ENCODE measurements at places on chromosomes 13 and 19.

DNA sequence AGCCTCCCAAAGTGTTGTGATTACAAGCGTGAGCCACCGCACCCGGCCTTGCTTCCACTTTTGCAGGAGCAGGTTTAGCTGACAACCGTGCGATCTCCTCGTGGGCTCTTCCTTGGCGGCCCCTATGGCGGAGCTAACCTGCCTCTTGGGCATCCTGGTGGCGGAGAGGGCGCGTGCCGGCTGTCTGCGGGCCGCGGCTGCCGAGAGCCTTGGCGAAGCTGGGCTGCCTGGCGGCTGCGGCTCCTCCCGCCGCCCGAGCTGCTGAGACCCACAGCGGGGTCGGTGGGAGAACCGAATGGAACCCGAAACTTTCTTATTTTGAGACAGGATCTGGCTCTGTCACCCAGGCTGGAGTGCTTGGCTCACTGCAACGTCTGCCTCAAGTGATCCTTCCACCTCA is 55.7 kb downstream of the NLRP12 start:
- no peak for DNase-seq

DNA sequence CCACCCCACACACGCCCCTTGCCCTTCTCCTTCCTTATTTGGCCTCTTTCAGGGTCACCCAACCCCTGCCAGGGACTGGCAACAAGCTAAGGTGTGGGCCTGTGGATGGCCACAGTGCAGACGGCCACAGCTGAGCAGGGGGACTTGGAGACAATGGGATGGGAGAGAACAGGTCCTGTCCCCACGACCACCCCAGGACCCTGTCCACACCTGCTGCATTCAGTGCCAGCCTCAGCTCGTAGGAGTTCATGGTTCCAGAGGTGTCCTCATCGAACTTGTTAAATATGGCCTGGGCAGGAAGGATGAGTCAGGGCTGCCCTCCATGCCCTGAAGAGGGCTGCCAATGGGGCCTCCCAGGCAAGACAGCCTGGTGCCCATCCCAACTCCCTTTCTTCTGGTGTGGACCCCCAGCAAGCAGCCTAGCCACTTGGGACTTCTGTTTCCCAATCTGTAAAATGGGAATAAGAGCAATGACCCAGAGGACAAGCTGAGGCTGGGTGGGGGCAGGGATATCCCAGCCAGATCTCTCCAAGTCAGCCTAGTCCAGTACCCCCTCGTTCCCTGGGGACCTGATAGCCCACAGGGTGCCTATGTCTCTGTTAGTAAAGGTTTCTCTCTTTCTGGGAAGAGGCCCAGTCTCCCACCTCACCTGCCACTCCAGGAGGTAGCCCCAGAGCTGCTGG is 10.6 kb downstream of the CAPN12 start:
- DNase-seq = no peak

GRCh38 chr13:52158629-52159158 is 703 bp downstream of the NEK3 start:
- no peak for DNase-seq

DNA sequence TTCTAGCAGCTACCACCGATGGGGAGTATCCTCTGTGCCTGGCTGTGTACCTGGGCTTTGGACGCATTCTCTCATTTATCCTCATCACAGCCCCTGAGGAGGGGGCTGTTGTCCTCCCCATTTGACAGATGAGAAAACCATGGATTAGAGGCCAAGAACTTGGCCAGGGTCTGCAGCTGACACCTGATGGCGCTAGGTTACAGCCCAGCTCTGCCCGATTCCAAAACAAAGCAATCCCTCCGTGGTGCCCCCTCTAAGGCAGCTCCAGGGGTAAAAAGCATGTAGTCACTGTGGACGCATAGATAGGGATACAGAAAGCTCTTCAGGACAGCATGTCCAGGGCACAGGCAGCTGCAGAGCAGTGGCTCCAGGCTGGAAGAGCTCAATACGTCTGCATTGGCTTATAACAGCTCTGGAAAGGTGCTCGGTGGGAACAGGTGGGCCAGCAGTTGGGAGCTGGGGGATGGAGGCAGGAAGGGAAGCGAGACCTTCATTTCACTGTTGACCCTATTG is 35.4 kb upstream of the UQCRFS1 start:
- no peak for DNase-seq

- no peak for DNase-seq
Observed at GRCh38 chr13:32316028-32316339, 676 bp downstream of the BRCA2 start.

DNA sequence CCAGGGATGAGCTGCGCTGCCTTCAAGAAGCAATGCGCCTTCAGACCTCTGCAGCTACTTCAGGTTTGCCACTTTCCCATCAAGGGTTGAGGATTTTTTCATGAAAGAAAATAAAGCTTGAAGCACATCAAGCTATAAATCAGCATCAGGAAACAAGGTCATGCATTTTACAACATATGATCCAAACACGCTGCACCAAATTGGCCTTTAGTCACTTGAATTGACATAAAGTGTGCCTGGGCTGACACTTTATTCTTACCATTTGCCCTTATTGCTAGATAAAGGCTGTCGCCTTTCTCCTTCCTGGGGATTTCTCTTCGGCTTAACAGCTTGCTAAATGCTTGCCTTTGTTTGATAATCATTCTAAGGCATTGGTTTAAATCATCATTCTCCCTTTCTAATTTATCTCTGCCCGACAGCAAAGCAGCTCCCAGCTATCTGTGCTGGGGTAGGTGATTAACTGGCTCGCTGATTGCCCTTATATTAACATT is 87.7 kb downstream of the LHFPL6 start:
- DNase-seq = no peak

DNA sequence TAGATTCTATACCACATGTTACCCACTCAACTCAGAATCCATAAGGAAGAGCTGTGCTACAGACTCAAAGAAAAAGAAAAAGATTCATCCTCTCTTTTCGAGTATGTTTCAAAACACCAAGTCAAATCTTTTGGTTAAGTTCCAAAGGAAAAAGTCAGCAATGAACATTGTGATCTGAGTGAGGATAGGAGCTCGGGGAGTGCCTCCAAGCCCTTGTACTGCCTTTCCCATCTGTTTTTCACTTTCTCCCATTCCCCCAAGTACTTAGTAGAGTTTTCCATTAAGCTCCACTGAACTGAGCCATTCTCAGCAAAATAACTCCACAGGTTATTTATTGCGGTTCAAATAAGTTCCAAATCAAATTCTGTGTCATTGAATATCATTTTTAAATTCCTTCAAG is 47.7 kb upstream of the MAB21L1 start:
- no peak for DNase-seq

DNA sequence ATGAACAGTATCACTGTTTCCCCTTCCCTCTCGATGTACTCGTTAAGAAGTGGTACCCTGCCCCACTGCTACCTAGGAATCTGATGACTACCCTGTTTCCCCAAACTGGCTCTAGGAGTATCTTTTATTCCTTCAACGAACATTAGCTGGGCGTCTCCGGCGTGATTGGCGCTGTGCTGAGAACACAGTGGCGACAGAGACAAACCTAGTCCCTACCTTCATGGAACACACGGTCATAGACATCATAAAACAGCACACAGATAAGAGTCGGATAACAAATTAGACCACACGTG is 730 bp downstream of the SYMPK start:
- no peak for DNase-seq

DNA sequence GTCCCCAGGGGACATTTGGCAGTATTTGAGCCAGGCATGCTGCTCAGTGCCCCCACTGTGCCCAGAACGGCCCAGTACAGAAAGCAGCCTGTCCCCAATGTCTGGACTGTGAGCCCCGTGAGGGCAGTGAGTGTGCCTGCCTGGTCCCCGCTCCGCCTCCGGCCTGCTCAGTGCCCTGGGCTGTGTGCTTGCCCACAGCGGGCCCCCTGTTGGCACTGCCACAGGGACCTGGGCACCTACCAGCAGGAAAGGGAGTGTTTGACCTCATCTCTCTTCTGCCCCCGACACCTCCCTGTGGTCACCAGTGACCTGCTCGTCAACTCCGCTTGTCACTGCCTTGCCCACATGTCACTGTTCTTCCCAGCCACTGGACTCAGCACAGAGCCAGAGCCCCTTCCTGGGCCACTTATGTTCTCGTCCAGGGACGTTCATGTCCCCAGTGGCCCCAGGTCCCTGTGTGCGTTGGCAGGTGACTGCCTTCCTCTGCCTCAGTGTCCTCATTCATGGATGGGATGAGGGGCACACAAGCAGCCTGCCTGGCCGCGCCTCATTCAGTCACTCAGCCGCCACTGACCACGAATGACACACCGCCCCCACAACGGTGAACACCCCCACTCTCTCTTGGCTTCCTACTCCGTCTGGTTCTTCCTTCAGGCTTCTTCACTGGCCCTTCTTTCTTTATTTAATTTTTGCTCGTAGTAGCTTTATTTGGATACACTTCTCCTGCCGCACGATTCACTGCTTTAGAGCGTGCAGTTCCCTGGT is 2.8 kb downstream of the FZR1 start:
- DNase-seq = no peak

- DNase-seq = no peak
Observed at GRCh38 chr19:28981518-28981917, 231.4 kb downstream of the UQCRFS1 start.

DNA sequence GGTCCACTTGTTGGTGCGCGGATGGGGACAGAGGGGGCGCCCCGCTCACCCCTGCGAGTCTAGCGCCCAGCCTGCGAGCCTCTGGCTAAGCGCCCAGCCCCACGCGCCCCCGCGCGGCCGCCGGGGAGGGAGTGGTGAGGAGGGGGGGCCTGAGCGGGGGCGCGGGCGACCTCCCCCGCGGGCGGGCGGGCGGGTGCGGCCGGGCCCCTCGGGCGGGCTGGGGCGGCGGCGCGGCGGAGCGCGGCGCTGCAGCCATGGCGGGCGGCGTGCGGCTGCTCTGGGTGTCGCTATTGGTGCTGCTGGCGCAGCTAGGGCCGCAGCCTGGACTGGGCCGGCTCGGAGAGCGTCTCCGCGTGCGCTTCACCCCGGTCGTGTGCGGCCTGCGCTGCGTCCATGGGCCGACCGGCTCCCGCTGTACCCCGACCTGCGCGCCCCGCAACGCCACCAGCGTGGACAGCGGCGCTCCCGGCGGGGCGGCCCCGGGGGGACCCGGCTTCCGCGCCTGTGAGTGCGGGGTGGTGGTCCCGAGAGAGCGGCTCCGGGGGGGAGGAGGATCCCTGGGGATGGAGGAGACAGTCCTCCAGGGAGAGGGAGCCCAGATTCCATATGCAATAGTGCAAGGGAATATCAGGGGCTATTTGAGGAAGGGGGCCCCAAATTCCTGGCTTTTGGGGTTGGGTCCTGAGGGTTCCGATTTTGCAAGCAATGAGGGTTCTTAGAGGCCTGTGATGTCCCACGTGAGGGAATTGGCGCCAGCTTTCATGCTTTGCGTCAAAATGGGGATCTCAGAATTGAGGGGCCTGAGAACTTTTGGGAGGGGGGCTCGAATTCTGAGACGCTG is at the start of gene LTBP4:
LTBP4 (plus strand) TSS at position 236 of the 841 bp plus-strand sequence; CDS start at position 255, 19 bp downstream.
- peak; percentile 37 for DNase-seq

DNA sequence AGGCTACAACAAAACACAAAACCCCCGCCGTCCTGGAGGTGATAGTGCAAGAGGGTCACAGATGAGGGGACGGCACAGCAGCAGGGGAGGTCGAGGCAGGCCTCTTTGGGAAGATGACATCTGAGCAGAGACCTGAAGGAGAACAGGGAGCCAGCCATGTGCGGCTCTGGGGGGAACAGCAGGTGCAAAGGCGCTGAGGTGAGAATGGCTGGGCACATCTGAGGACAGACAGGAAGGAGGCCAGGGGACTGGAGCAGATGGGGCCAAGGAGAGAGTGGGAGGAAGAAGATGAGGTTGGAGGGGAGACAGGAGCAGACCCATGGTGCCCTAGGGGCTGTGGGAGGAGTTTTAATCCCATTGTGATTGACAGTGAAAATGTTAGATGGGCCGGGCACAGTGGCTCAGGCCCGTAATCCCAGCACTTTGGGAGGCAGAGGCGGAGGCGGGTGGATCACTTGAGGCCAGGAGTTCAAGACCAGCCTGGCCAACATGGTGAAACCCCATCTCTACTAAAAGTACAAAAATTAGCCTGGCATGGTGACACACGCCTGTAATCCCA is 1.8 kb upstream of the CKM start:
- DNase-seq = no peak

- no peak for DNase-seq
Observed at GRCh38 chr19:44808463-44809371, at the start of gene BCAM. Gene BCAM (plus strand): TSS chr19:44809103. CDS start chr19:44809125, 22 bp downstream.

- DNase-seq = no peak
Observed at GRCh38 chr19:18473003-18473705, 35.2 kb upstream of the ISYNA1 start.

GRCh38 chr19:41947091-41947490 is 12.0 kb downstream of the RABAC1 start:
- DNase-seq = no peak

- DNase-seq = no peak
Observed at GRCh38 chr19:47093841-47094240, 19.7 kb downstream of the ZC3H4 start.

- no peak for DNase-seq
Observed at GRCh38 chr19:7130043-7130442, 60.5 kb downstream of the ZNF557 start.

DNA sequence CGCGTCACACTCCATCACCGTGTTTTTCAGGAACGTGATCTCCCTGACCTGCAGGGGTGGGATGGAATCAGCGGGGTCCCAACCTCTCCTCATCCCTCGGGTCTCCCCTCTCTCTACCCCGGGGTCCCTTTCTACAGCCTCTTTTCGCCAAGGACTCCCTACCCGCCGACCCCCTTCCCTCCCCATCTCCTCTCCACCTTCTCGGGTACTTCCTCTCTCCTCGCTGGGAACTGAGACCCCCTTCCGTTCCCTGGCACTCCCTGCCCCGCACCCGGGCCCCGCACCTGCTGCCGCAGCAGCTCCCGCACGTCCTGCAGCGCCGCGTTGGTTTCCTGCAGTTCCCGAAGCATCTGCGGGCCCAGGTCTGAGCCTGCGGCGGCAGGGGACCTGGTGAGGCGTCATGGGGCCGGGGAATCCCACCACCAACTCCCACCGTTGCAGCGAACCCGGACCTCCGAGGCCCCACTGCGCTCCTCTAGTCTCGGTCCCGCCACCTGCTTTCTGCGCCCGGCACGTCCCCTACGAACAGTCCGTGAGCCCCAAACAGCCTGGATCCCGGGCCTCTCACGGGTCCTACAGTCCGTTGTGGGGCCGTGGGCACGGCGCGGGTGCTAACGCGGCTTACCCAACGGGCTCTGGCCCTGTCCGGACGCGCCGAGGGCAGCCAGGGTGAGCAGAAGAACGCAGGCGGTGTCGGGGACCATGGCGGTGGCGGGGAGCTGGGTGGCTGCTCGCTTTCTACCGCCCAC is at the start of gene COMP:
COMP (minus strand) TSS at position 740 of the 749 bp plus-strand sequence; CDS start at position 704, 36 bp downstream.
- no peak for DNase-seq

DNA sequence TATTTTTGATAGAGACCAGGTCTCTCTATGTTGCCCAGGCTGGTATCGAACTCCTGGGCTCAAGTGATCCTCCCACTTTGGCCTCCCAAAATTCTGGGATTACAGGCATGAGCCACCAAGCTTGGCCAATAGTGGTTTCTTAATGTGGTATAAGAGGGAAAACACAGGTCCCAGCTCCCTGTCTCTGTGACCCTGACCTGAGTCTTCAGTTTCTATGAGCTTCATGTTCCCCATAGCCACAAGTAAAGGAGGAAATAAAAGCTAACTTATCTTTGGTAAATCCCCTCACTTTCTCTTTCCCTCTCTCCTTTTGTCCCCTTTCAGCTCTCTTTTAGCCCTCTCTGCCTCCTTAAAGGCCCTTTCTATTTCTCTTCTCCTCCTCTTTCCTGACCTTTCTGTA is 50.3 kb downstream of the ABCC4 start:
- no peak for DNase-seq

- no peak for DNase-seq
Observed at GRCh38 chr13:114000151-114001040, 26.5 kb upstream of the C13orf46 start.

- DNase-seq = no peak
Observed at GRCh38 chr19:46080561-46080960, 39.8 kb upstream of the IGFL4 start.

All from stimulated activated CD4-positive, alpha-beta T cell treated with anti-CD3 and anti-CD28 coated beads, Interleukin-4, amount 100 ng/mL, for 4 hours (primary cell).